Activated naive CD4-positive, alpha-beta T cell (primary cell): ENCODE measurements at places on chromosomes 3 and 15.

- no peak for DNase-seq
Observed at GRCh38 chr3:126349071-126349470, 8.1 kb downstream of the KLF15 start.

DNA sequence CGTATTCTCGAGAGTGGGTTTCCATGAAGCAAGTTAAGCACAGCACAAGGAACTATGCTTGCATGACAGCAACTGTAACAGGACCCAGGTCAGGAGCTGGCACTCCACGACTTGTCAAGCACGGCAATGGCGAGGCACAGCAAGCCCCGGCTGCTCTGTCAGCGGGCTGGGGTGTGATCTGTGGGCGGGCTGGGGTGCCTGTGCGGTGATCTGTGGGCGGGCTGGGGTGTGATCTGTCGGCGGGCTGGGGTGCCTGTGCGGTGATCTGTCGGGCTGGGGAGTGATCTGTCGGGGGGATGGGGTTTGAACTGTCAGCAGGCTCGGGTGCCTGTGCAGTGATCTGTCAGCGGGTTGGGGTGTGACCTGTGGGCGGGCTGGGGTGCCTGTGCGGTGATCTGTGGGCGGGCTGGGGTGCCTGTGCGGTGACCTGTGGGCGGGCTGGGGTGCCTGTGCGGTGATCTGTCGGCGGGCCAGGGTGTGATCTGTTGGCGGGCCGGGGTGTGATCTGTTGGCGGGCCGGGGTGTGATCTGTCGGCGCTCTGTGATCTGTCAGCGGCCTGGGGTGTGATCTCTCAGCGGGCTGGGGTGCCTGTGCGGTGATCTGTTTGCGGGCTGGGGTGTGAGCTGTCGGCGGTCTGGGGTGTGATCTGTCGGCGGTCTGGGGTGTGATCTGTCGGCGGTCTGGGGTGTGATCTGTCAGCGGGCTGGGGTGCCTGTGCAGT lies 205.7 kb downstream of the XXYLT1 start:
- DNase-seq = no peak

DNA sequence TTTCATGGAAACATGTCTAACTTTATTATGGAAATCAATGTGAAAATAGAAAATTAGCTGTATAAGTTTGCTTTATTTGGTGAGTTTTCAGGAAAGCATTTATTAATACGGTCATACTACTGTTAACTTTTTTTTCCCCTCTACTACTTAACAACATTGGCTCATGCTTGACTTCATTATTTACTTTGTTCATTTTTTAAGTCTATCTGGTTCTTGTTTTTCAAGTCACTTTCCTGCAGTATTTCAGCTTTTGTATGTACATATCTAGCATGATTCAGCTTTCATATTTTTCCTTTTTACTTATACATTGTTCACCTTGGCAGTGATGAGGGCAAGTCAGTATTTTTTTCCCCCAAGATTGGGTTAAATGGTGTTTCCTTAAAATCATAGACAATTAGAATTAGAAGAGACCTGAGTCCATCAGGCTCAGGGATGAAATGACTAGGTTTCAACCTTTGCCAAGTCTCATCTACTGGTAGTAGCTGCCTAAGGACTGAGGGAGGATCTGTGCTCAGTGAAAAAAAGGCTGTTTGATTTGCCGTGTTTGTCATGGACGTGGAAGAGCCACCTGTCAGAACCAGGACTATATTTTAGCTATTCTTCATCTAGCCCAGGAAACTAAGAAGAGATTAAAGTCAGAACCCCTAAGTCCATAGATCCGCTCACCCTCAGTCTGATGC lies 15.4 kb downstream of the TMOD3 start:
- no peak for DNase-seq

DNA sequence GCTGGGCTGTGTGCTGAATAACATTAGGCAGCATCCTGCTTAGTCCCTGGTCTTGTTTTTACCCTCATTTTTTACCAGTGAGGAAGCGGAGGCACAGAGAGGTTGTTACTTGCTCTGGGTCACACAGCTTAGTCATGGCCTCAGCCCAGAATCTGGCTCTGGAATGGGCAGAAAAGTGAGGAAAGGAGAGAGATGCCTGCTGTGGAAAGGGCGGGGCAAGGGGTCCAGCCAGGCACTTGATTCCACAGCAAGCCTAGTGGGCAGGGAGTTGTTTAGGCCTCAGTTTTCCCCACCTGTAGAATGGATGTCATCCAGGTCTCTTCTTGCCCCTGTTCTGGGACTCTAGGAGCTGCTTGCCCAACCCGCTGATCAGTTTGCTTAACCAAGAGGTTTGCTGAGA lies 35.9 kb downstream of the SLC6A6 start:
- no peak for DNase-seq

- DNase-seq = no peak
Observed at GRCh38 chr3:24684506-24685023, 189.9 kb upstream of the THRB start.

- DNase-seq = no peak
Observed at GRCh38 chr3:13457593-13457992, 22.5 kb upstream of the HDAC11 start.

DNA sequence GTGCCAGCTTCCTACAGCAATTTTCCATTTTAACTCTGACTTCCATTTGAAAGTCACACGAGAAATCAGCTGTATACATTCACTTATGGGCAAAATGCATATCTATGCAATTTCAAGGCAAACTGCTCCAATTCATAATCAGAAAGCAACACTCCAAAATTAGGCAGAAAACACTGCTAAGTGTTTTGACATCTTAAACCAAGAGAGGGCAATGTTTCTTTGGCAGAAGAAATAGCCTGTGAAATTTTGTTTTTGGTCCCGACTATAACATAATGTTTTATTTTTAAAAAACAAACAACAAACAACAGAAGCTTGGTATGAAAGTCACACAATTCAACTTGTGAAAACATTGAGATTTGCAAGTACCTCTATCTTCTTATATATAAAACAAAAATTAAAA lies 42.6 kb downstream of the GOLIM4 start:
- no peak for DNase-seq

DNA sequence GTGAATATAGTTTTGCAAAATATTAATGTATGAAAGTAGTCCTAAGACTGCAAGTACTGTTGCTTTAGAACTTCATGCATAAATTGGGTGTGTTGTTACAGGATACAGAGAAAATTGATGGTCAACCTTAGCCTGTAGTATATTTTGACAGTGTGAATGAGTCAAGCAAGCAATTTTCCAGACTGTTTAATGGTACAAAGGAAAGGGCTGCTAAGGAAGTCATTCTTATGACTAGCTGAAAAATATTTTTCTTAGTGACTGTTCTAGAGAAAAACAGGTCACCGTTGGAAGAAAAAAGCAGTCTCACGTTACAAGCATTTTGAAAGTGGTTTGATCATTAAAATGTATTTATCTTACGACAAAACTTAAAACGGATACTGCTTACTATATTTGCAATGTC lies 49.2 kb downstream of the MBNL1 start:
- no peak for DNase-seq
